ENCODE measurements at places on chromosomes 4 and X.

DNA sequence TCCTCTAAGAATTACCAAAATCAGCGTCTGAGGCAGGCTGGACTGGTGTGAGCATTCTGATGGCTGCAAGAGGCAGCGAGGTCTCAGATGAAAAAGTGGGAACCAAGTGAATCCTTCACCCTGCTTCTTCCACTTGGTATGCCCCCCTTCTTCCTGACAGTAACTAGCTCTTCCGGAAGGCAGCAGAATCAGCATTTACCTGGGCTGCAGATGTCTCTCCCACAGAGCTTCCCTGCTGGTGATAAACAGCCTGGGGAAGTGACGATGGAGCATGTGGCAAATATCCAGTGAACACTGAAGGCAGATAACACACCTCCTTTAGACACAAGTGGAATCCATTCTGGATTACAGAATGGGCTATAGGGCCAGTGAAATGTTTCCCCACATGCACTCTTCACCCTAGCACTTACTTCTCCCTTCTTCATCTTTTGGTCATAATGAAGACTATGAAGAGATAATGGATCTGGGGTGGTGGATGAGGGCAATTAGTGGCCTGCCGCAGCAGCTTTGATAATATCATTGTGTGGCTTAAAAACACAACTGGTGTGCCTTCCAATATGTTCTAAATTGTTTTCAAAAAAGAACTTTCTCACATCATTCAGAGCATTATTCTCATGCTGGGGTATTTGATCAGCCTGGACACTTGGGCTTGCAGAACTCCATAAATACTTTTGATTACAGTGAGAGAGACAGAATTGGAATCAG, 60.8 kb upstream of the TBC1D9 start:
- H3K4me1 ChIP-seq: no peaks in the 10 kb centered on the region
- H3K4me3 ChIP-seq: no peak overlapping the region
- peaks cover 23% of the 10 kb centered on the region for H3K27me3 ChIP-seq
- no peaks in the 10 kb centered on the region for H3K36me3 ChIP-seq
- H3K27ac ChIP-seq: no peak overlapping the region
- no peak for DNase-seq

DNA sequence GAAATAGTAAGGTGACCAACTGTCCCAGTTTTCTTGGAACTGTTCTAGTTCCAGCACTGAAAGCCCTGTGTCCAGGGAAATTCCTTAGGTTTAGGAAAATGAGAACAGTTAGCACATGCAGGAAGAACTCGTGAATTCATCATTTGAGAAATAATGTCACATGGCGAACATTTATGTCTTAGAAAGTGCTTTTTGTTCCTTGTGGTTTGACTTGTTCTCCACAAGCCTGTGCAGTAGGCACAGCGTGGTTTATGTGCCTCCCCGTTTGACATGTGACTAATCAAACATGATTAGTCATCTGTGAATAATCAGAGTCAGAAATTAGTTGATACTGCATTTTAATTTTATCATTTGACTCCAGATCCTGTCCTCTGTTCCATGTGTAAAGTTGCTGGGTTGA, 556.0 kb upstream of the CPEB2 start:
- no peaks in the 10 kb centered on the region for H3K36me3 ChIP-seq
- no peak for DNase-seq
- no peaks in the 10 kb centered on the region for H3K4me1 ChIP-seq
- no peak overlapping the region for H3K4me3 ChIP-seq
- peaks cover 2% of the 10 kb centered on the region for H3K27me3 ChIP-seq
- no peak overlapping the region for H3K27ac ChIP-seq

GRCh38 chrX:71917621-71918343, 7.1 kb downstream of the NHSL2 start:
- H3K4me1 ChIP-seq: peaks cover 15% of the 10 kb centered on the region
- no peak for DNase-seq
- no peak overlapping the region for H3K4me3 ChIP-seq

DNA sequence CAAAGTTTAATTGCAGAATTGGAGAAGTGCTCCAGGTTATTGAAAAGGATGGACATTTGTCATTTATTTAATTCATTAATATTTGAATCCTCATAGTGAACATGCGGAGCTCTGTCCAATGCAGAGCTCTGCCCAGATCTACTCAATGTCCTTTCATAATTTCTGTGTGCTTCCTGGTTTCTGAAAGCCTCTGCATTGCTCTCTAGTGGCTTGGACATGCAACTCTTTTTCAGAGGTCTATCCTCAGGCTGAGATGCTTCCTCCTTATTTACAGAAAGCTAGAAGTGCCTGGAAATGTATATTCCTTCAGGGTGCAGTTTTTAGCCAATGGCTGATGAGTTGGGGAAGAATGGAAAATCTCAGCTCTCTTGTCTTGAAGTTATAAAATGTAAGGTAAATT, 786.1 kb upstream of the AADAT start:
- DNase-seq: no peak
- no peaks in the 10 kb centered on the region for H3K4me1 ChIP-seq
- no peaks in the 10 kb centered on the region for H3K27me3 ChIP-seq
- no peak overlapping the region for H3K27ac ChIP-seq

- no peaks in the 10 kb centered on the region for H3K27me3 ChIP-seq
- DNase-seq: no peak
- no peaks in the 10 kb centered on the region for H3K36me3 ChIP-seq
- no peak overlapping the region for H3K4me3 ChIP-seq
- H3K4me1 ChIP-seq: no peaks in the 10 kb centered on the region
- H3K27ac ChIP-seq: no peak overlapping the region
These were observed 380.5 kb upstream of the IGFBP7 start for GRCh38 chr4:57490520-57491255.
